Stimulated activated CD8-positive, alpha-beta memory T cell treated with anti-CD3 and anti-CD28 coated beads, Interleukin-7, amount 100 ng/mL, for 24 hours (primary cell): ENCODE measurements at places on chromosomes 12 and 14.

GRCh38 chr12:132776816-132777568, 15.4 kb upstream of the ANKLE2 start:
- no peak for DNase-seq

DNA sequence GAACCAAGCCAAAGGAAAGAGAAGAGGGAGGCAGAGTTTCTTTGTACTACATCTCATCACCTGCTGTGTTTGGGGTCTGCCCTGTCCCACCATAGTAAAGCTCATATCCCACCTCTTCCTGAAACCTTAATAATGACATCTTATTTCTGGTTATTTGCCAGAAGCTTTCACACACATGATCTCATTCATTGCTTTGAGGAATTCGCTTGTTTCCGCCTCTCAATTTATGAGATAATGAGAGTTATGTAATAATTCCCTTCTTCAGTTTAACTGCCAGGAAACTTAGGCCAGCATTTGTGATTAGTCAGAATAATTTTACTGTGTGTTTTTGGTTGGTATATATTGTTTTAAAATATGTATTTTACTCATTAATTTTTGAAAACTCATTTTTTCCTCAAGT, 205.2 kb downstream of the CACNA1C start:
- DNase-seq, result no peak

GRCh38 chr12:101078536-101079285, 131.3 kb downstream of the SLC5A8 start:
- DNase-seq, result no peak

- DNase-seq, result no peak
Measured at GRCh38 chr12:15698377-15698871, 90.8 kb downstream of the EPS8 start.

- DNase-seq, result no peak
Measured at GRCh38 chr12:38782359-38782758, 123.0 kb downstream of the CPNE8 start.

- DNase-seq, result no peak
Measured at GRCh38 chr14:92585981-92586937, 72.7 kb downstream of the RIN3 start.

- DNase-seq, result no peak
Measured at GRCh38 chr12:69047990-69048389, 115.0 kb upstream of the CPM start.

- no peak for DNase-seq
Measured at GRCh38 chr12:128914908-128915563, 61.8 kb downstream of the GLT1D1 start.

GRCh38 chr12:71691504-71692129, 5.7 kb downstream of the TMEM19 start:
- DNase-seq, result no peak

GRCh38 chr14:24279301-24280186, 8.1 kb upstream of the RABGGTA start:
- DNase-seq, result no peak
